ENCODE measurements at places on chromosomes 3 and 15. TPM values are rescaled to one million over a fixed set of nuclear protein-coding genes. Genes with fewer than 3 reads are reported as not detected.

GRCh38 chr3:99324636-99325203 lies 313.7 kb upstream of the COL8A1 start:
- no peak for DNase-seq

PDZRN3 gene
- 59.3 TPM for total RNA-seq

SIDT1 gene
- 6.2 TPM for total RNA-seq

OXSM gene
- 9.0 TPM for total RNA-seq

DNA sequence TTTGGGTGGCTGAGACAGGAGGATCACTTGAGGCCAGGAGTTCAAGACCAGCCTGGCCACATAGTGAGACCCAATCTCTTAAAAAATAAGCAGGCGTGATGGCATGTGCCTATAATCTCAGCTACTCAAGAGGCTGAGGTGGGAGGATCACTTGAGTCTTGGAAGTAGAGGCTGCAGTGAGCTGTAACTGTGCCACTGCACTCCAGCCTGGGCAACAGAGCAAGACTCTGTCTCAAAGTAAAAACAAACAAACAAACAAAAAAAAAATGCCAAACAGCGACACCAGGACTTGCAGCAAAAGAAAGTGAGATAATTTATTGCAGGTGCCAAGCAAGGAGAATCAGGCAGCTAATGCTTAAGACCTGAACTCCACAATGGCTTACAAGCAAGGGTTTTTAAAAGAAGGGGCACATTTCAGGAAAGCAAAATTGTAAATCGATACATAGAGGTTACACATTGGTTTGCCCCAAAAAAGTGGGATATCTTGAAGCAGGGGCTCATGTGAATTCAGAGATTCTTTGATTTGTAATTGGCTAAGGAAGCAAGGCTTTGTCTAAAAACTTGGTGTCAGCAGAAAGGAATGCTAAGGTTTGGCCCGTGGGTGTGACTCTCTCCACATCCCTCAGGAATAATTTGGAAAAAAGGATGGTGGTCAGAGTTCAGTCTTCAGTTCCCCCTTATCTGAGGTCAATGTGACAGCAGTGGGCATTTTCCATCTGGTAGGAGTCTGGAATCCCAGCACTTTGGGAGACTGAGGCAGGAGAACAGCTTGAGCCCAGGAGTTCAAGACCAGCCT lies 5.2 kb upstream of the MPI start:
- no peak for DNase-seq

MNS1 gene
- 1.9 TPM for total RNA-seq

SPINK8 gene
- total RNA-seq, result not detected

DNA sequence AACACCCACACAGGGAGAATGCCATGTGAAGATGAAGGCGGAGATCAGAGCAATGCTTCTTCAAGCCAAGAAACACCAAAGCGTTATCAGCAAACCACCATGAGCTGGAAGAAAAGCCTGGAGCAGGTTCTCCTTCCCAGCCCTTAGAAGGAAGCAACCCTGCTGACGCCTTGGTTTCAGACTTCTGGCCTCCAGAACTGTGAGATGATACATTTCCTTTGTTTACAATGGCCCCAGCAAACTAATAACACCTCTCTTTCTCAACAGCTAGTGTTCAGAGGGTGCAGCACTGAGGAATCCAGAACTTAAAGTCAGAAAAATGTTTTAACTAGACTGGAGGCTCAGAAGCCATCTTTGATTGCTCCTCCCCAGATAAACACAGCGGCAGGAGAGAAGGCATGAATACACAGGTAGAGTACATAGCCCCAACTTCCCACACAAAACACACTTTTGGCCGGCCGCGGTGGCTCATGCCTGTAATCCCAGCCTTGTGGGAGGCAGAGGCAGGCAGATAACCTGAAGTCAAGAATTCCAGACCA lies 132.4 kb upstream of the LPP start:
- no peak for DNase-seq

CCR3 gene
- total RNA-seq, result not detected

RBMS3 gene
- 19.8 TPM for total RNA-seq

- DNase-seq, result no peak
These were observed 100.4 kb upstream of the NR2E3 start for GRCh38 chr15:71709808-71710418.

Data from occipital lobe (tissue), 3 donors.